Left ventricle myocardium superior (tissue), 1 donor: ENCODE measurements at places on chromosomes 11 and 22. TPM values are rescaled to one million over a fixed set of nuclear protein-coding genes. Genes with fewer than 3 reads are reported as not detected.

GRCh38 chr22:39170825-39171622 lies 18.5 kb upstream of the CBX7 start:
- peak; percentile 90 for DNase-seq

DNA sequence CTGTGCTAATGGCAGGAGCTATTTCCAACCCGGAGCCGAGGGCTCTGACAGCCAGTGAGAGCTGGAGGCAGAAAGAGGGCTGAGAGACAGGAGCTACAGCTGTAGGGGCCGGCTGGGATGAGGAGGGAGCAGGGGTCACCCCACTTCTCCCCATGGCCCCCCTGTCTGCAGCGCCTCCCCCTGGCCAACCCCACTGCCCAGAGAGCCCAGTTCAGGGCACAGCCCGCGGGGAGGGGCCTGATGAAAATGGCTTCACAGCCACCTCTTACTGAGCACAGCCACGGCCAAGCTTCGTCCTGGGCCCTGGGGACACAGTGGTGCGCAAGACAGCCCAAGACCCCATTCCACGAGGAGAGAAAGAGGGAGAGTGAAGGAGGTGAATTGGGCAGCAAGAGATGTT lies 27.9 kb downstream of the RPL3 start:
- no peak for DNase-seq

DNA sequence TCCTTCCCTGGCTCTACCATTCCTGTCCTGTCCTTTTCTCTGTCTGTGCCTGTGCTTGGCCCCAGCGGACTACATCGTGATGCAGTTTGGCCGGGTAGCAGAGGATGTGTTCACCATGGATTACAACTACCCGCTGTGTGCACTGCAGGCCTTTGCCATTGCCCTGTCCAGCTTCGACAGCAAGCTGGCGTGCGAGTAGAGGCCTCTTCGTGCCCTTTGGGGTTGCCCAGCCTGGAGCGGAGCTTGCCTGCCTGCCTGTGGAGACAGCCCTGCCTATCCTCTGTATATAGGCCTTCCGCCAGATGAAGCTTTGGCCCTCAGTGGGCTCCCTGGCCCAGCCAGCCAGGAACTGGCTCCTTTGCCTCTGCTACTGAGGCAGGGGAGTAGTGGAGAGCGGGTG lies 20.4 kb downstream of the TUB start:
- DNase-seq = no peak

Gene TEX54
- total RNA-seq = not detected

DNA sequence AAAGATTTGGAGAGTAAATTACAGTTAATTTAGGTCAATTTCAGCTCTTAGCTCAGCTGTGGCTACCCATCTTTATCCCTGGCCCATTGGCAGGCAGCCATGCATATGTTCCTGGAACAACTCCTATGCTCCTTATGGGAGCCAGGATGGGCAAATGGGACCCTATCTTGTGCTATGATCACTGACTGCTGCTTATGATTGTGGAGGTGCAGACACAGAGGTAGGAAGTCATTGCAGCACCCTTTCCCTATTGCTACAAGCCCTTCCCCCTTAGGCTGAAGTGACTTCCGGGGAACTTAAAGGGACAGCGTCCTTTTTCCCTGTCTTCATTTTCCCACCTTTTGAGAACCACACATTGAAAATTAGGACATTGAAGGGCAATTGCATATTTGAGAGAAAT lies 112.7 kb downstream of the FCHSD2 start:
- no peak for DNase-seq

DNA sequence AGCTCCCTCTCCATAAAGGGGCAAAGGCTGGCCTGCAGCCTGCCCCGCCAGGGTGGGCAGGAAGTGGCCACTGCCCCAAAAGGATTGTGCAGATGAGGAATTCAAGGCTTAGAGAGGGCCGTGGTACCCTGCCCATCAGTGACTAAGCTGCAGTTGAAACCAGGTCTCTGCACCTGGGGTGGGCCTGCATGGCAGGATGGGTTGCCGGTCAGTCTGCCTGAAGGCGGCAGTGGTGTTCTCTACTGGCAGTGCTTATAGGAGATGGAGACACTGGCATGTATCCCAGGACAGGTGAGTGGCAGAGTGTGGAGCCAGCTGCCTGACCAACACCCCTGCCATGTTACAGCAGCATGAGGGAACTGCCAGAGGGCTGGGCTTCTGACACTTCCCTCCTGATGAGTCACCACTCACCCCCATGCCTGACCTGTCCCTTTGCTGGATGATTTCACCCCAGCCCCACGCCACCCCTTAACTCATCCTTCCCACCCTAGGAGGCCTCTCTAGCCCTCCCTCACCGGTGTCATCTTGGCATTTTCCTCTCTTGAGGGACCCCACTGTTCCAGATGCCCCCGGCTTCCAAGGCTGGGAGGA lies 70.2 kb upstream of the LMO1 start:
- DNase-seq = no peak

DNA sequence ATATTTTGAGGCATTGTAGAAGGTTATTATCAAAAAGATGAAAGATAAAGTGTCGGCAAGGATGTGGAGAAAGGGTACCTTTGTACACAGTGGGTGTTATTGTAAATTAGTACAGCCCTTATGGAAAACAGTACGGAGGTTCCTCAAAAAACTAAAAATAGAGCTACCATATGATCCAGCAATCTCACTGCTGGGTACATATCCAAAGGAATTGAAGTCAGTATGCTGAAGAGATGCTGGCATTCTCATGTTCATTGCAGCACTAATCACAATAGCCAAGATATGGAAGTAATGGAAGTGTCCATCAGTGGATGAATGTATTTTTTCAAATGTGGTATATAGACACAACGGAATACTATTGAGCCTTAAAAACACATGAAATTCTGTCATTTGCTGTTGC lies 15.1 kb upstream of the MTMR3 start:
- no peak for DNase-seq

GRCh38 chr11:35216962-35217678 lies 78.1 kb downstream of the CD44 start:
- DNase-seq = no peak

Gene SLC25A18
- total RNA-seq = 2.2 TPM

Gene OR51B5
- not detected for total RNA-seq

DNA sequence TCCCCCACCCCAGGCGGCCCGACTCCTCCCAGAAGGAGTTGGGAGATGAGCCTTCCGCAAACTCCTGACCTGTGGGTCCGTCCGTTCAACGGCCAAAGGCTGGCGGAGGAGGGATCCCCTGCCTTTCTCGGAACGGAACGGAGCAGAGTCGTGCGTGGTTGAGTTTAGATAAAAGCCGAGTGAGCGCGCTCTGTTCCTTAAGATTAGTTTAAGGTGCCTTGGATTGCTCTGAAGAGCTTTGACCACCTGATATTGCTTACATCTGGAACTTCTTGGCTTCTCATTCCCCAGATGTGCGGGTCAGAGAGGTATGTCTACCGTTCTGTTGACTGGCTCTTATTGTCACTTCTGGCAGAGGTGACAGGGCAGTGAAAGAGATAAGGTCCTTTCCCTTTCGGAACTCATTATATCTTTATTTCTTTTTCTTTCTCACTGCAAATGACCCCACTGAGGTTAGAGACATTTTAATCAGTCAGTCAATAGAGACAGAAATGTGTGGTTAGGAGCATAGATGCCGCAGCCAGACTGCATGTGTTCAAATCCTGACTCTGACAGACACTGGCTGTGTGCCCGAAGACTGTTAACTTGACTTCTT lies at the start of gene TRIM6:
TSS of gene TRIM6 (plus strand) at position 31 of the 595 bp plus-strand sequence. CDS start at position 292, 261 bp downstream.
- peak; percentile 57 for DNase-seq
